AG20443 (cell line): ENCODE measurements at places on chromosomes 2 and 18.
A peak's percentile ranks its signal among the peaks of the same experiment; 100 is the strongest.

DNA sequence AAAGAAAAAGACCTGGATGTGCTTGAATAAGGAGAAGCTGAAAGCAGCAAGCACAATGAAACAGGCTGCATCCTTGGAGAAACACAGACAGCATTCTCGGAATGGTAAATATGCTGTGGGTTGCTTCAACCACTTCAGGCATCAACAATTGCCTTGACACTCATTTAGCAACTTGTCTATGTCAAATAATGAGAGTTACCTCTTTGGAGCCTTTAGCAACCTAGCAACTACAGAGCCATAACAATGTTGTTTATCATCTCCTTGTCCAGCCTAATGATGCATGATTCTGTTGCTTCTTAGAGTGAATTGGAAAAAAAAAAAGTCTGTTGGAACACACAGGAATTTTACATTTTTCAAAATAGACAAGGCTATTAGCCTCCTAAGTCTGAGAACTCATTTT is 410.6 kb downstream of the PIK3C3 start:
- no peak for DNase-seq

GRCh38 chr18:39692367-39693015 is 2126.9 kb upstream of the CELF4 start:
- no peak for DNase-seq

DNA sequence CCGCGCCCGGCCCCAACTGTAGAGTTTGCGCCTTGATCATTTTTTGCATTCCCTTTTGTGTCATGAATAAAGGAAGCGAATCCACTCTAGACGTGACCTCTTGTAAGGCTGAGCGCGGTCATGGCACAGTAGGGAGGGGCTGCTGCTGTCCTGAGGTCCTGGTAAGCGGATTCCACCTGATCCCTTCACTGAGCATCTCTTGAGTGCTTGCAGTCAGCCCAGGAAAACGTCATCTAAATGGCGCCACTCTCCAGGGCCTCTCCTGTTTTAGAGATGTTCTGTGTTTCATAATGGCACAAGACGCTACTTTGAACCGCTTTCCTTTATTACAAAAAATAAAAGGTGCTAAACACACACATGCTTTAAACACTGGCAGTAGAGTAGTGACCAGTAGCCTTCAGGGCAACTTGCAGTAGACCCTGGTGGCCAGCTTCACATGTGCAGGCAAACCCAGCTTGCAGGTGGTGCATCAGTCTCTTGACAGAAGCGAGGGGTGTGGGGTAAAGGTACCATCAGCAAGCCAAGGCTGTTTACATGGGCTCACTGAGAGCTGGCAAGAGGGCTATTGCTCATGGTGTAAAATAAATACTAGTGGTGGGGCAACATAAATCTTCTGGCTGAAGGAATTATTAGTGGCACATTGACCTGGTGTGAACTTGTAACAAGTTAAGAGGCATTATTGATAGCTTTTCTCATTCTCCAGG is 43.0 kb upstream of the ACKR3 start:
- DNase-seq, result no peak

- peak; percentile 60 for DNase-seq
These were observed 162.5 kb upstream of the EPAS1 start for GRCh38 chr2:46134531-46135227.

GRCh38 chr2:150853263-150853662 is 365.8 kb upstream of the RND3 start:
- DNase-seq, result no peak

DNA sequence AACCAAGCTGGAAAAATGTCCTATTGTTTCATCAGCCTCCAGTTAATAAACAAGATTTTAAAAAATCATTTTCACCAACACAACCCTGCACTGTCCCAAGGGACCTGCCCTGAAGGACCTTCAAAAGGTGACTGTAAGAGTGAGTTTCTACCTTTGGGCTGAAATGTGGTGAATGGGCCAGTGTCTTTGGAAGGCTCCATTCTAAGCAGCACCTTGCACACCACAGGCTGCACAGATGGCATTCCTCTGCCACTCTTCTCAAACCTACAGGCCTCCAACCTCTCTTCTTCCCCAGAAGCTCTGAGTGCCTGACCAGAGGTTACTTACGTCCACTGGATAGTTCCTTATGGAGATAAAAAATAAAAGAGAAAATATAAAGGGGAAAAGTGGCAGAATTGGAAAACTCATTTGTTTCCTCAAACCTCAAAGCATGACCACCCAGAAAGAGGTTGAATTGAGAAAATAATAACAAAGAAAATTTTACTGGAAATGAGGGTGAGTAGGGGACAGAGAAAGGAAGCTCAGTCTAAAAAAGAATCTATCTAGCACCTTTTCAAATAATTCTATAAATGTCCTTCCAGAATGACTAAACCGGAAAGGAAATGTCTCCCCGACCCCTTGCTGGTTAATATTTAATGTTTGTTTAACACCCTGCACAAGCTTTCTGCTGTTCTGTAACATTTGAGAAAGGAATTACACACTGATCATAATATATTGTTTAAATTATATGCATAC is 175.7 kb downstream of the METTL4 start:
- no peak for DNase-seq

- DNase-seq, result no peak
These were observed 5.0 kb upstream of the GPR35 start for GRCh38 chr2:240620149-240620731.

DNA sequence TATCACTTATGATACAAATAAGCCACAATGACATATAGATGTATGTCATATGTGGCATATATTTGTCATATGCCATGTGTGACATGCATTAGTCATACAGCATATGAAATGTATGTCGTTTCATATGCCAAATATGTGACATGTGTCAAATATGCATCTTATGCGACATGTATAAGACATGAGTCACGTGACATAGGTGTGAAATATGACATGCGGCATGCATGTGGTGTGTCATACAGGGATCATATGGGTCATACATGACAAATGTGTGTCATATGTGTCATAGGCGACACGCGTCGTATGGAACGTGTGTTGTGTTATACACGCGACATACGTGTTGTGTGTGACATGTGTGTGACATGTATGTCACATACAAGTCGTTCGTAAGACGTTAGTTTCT is 2154.0 kb upstream of the PIK3C3 start:
- no peak for DNase-seq
